Effector memory CD4-positive, alpha-beta T cell (primary cell): ENCODE measurements at places on chromosomes 6 and 20.

- no peak for DNase-seq
Observed at GRCh38 chr20:25987073-25987927, 290.6 kb upstream of the ZNF337 start.

DNA sequence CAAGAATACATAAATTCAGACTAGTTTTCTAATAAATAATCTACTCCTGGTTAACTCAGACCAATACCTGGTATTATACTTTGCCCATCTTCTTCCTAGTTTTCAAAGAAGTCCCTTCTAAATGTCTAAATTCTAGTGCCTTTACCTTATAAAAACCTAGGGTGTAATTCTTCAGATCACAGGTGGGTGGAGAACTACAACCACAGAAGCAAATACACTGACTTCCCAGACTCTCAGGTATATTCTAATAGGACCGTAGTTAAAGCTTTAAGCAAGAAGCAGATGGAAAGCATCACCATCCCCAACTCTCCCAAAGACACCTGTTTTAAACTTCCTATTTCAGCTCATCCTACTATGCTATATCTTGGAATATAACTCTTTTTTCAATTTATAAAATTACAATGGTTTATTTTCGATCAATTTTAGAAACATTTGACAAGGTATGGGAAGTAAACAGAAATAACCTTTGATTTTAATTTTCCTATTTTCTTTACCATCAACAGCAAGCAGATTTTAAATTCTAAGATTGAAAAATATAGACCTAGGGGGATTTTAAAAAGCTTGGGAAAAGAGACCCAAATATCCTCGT, 15.8 kb downstream of the MAN1A1 start:
- DNase-seq, result no peak

DNA sequence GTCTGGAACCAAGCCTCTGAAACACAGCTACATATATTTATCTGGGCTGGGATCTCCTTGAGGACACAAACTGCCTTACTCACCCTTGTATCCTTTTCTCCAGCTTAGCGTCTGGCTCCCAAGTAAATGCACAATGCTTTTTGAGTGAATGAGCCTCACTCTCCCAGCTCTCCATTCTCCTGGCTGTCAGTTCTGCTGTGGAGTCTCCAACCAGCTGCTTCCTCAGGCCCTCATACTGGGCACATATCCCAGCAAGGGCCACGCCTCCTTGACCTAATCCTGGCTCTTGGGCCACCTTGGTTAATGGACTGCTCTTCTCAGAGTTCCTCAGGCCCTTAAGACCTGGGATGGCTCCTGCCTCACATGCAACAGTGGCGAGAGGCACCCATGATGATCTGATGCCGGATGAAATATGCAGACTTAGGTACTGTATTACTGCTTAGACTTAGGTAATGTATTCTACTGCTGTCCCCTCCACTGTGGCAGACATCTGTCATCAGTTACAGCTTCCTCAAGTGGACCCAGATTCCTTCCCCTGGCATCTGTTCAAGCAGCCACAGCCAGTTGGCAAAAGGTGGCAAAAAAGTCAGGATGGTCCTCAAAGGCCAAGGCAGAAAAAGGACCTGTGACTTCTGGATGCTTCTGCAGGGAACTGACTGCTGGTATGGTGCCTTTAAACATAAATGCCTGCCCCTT, 16.5 kb downstream of the SNHG17 start:
- DNase-seq, result no peak

- no peak for DNase-seq
Observed at GRCh38 chr6:15843226-15843625, 180.4 kb upstream of the DTNBP1 start.

- no peak for DNase-seq
Observed at GRCh38 chr6:154583546-154584188, 73.2 kb upstream of the CNKSR3 start.

DNA sequence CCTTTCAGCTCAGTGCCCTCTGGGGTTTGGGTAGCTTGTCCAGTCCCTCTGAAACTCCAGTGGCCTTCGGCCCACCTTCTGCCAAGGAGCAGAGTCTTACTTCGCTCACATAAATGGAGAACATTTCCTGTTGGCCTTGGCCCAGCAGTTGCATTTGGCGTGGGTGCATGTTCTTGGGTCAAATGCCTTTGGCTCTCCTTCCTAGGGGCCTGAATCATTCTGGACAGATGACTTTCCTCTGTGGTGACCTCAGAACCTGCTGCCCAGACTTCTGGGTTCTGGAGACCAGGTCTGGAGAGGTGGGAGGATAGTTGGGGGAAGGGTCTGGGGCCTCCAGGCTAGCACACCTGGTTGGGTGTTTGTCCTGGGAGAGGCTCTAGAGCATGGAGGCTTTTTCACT, 29.3 kb downstream of the BCAS4 start:
- no peak for DNase-seq

GRCh38 chr6:107684996-107685395, 139.1 kb downstream of the SCML4 start:
- no peak for DNase-seq

- no peak for DNase-seq
Observed at GRCh38 chr6:39958947-39959346, 24.7 kb upstream of the MOCS1 start.

DNA sequence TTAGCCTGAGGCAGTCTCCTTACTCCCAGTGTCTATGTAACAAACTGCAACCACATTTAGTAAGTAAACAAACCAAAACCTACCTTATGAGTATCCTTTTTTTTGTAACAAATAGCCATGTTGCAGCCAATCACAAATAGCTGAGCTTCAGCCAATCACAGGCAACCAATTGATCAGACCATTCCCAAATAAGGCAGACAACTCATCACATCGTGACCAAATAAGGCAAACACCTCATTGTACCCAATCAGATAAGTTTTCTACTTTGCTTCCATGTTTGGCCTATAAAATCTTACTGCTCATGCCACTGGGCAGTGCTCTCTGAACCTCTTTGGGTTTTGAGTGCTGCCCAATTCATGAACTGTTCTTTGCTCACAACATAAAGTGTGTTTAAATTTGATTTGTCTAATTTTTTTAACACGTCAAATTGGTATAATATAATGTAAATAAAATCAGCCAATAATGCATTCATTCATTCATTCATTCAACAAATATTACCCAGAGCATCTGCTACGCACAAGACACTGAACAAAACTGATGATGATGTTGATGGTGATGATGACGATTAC, 117.8 kb downstream of the BCAS1 start:
- DNase-seq, result no peak
